ENCODE measurements at places on chromosomes 12 and 14.
A peak's percentile ranks its signal among the peaks of the same experiment; 100 is the strongest.

DNA sequence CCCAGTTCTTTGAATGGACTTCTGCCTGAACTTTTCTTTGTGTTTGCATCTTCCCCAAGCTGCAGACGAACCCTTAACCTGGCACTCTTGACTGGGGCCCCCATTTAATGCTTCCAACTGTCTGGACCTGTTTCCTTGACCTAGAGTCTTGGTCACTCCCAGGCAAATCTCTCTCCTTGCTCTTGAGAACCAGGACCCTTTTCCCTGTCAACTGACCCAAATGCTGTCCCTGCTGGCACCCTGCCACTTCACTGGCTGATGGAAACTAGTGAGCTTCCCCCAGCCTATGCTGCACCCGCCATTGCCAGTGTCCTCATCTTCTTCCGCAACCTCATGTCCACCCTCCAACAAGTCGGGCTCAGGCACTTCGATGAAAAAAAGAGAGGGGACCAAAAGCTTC, 79.5 kb downstream of the PRIMA1 start:
- DNase-seq, result no peak

DNA sequence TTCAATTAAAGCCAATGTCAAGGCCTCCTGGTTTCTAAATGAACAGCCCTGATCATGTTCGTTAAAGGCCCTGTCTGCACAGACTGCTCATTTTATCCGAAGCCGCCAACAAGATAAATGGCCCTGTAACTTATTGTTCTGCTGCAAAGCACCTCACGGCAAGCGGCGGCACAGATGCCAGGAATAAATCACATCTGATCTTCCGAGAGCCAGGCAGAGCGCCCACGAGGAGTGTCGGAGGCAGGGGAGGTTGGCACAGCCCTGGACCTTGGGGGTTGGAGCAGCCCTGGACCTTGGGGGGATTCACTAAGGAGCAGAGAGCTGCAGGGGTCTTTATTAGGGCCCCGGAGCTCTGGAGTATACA, 110.5 kb downstream of the SCARB1 start:
- no peak for DNase-seq

GRCh38 chr12:2347844-2348481, 295.2 kb downstream of the CACNA1C start:
- no peak for DNase-seq

DNA sequence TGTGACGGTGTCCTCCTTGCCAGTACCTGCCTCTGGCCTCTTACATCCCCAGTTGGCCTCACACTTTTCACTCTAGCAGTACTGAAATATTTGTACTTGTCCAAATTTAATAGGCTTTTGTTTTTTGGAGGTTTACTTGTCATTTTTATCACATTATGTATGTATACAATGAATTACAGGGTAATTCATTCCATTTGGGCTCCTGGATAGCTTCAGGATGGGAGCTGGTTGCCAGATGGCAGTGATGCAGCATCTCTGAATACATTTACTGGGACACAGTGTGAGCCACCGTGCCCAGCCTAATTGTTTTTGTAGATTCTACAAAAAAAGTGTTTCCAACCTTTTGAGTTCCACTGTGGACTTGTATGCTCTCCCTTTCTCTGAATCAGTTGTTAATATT, 13.4 kb downstream of the CCDC77 start:
- DNase-seq, result no peak

DNA sequence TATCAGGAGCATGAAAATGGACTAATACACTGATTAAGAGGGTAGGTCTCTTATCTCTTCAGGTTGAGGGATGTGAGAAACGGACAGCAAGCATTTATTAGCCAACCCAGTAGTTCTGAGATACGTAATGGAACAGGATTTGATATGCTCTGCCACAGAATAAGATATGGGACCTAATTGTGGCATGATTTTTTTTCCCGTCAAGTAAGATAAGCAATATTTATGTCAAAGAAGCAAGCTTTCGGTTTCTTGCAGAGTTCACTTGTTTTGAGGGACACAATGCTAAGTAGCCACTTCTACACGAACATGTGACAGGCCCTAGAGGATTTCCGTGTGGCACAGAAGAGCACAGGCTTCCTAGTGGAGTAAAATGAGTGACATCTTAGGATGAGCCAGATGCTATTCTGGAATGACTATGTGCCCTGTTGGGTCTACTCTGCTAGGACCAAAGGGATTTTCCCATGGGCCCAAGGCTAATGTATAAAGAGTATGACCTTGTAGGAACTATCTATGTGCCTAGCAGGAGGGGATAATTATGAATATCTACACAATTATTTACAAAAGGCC, 57.9 kb downstream of the SLC38A1 start:
- DNase-seq, result no peak

DNA sequence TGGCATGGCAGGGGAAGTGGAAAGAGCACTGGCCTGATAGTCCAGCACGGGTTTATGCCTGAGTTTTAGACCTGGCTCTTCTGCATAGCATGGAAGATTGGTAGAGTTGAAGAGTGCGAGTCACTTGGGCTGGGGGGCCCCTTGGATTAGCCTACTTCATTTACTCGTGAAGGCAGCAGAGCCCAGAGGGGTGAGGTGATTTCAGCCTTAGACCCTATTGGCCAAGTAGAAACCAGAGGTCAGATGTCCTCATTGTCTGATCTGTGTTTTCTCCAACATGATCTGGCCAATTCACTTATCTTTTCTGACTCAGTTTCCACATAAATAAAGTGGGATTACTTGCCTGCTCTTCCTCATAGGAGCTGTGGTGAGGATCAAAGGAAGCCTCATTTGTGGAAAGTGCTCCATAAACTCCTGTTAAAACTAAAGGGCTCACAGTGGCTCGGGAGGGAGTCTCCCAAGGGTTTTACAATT, 1.9 kb downstream of the PLEKHG3 start:
- no peak for DNase-seq

GRCh38 chr12:110104188-110105094, 19.7 kb upstream of the IFT81 start:
- no peak for DNase-seq

DNA sequence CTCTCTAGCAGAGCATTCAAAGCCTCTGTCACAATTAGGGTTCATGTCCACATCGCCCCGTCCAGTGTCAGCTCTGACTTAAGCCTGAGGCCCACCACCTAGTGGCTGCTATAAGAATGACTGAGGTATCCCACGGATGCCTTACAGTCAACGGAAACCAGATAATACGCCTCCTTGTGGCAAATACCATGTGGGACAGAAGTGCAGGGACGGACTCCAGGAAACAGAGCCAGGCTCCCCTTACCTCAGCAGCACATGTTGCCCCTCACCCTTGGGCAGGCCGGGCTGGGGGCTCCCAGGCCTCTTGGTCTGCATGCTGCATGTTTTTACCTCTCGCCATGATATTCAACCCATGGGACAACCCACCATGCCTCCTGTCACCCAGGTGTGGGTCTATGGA, 86.3 kb downstream of the VWF start:
- peak; percentile 56 for DNase-seq

DNA sequence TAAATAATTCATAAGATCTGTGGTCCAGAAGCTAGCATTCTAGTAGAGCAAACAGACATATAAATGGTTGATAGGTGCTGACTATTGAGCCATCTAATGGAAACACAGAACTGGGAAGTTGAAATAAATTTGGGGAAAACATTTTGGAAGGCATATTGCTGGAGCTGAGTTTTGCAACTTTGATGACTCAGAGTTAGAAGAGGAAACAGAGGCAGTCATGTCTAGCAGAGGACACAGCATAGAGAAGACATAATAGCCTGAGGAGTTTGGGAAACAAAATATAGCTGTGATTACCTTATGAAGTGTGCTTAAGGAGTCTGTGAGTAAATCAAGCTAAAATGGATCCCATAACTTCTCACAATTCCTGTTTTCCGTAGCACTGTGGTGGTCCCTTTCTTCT, 86.9 kb upstream of the FLRT2 start:
- no peak for DNase-seq

DNA sequence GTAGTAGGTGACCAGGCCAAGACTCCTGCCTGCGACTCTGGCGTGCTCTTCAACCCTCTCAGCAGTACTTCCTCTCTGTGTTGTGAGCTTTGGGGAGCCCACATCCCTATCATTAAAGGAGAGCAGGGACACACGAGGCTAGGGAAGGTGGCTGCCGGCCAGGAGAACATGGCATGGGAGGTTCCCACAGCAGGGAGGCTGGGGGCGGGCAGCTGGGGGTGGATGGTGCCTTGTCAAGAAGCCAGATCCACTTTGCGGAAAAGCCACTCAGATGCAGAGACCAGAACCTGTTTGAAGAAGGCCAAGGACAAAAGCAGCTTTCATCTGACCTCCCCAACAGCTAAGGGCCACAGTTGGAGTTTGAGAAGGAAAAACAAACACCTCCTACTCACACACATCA, 198.6 kb downstream of the BCL11B start:
- no peak for DNase-seq

DNA sequence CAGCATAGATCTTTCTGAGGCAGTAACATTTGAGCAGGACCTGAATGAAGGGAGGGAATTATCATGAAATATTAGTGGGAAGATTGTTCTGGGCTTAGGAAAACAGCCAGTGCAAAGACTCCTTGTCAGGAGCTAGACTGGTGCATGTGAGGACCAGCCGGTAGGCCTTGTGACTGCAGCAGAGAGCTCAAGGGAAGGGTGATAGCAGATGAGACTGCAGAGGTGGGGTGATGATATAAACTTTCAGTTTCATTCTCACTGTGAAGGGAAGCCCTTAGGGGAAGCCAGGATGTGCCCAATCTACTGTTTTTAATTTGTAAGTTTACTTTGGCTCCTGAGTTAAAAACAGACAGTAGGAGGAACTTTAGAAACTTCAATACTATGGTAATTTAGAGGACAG, 12.4 kb downstream of the IL22 start:
- peak; percentile 56 for DNase-seq

DNA sequence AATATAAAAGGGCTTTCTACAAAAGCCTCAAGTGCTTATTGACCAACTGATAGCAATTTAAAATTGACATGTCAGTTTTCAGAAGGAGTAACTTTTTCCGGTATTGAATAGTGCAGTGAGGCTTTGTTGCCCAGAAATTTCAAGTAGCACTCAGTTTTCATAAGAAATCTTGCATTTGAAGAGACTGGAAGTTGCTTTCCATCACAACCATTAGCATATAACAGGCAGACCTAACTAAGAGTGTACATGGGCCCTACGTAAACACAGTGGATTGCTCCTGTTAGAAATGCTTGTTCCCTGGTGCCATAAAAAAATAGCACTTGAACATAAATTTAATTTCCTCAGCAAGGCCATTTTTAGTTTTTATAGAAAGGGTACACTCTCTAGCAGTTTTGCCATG, 117.9 kb downstream of the TMTC2 start:
- no peak for DNase-seq

DNA sequence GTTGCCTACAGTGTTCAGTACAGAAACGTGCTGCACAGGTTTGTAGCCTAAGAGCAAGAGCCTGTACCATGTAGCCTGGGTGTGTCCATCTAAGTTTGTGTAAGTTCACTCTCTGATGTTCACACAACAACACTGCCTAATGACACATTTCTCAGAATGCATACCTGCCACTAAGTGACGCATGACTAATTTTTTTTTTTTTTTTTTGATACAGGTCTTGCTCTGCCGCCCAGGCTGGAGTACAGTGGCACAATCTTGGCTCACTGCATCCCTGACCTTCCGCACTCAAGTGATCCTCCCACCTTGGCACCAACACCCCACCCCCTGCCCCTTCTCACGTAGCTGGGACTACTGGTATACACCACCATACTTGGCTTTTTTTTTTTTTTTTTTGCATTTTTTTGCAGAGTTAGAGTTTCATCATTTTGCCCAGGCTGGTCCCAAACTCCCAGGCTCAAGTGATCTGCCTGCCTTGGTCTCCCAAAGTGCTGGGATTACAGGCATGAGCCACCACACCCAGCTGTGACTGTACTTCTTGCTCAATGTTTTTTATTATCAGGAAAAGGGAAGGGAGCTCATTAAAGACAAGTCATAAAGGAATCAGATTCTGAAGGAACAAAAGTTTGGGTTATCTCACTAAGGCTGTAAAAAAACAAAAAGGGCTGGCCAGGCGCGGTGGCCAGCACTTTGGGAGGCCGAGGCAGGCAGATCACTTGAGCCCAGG, 10.0 kb upstream of the CDC42BPB start:
- no peak for DNase-seq

GRCh38 chr14:96585672-96586013, 83.5 kb downstream of the PAPOLA start:
- no peak for DNase-seq

- DNase-seq, result no peak
Measured at GRCh38 chr12:29880987-29881386, 97.2 kb upstream of the TMTC1 start.

GRCh38 chr12:70197345-70197744, 45.9 kb upstream of the CNOT2 start:
- no peak for DNase-seq

DNA sequence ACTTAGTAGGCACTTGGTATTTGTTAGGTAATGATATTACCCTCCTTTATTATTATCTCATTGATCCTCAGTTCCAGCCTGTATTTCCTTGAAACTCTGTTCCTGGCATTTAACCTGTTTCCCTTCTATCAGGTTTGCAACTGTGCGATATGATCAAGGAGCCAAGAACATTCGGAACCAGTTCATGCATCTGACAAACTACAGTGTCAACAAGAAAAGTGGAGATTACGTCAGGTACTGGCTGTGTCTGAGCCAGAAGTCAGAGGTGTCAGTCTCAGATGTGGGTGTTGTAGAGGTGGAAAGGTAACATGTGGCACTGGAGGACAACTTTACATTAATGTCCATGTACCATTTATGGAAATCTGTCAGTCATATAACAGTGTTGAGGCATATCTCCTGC, 56.7 kb downstream of the TTLL5 start:
- DNase-seq, result no peak

DNA sequence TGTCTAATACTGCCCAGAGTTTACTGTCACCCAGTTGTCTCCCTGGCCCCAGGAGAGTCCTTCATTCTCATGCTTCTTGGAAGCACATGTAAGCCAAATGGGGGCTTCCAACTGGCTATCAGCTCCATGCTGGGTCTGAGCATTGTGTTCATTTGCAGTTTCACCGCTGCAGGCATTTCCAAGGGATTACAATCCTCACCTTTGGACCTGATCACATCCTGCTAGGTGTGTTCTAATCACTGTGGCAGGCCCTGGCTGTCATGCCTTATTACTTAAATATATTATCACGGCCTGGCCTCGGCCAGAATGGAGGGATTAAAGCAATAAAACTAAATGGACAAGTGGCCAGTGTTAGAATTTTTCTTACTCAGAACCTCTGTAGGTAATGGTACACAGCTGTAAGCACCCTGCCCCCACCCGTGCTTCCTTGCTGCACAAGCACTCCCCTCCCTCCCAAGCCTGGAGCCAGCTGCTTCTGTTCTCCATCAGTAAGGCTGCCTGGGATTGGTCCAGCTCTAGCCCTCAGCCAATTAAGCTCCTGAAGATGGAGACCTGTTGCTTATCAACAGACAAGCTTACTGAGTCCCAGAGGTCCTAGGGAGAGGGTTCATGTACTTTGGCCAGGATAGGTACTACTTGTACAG, 175.9 kb upstream of the RBM19 start:
- no peak for DNase-seq

Measured in stimulated activated CD4-positive, alpha-beta T cell treated with anti-CD3 and anti-CD28 coated beads, Interleukin-1b, Interleukin-23, amount 100 ng/mL, for 48 hours (primary cell).